ENCODE measurements at places on chromosomes 2 and 18.

DNA sequence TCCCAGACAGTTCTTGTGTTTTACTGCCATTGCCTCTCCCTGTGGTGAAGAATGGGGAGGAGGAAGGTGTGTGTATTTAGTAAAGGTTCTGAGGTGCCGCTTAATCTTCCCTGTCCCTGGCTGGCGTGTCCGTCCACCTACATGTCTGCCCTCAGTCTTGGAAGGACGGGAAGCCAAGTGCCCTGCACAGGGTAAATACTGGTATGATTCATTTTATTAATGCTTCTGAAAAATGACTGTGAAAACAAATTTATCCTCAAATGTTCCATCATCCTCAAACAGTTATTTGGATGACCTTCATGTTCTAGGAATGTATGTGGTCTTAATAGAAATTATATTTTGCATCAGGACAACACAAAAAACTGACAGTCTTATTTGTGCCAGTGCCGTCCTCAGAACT is 6.6 kb downstream of the EPAS1 start:
- H3K4me1 ChIP-seq: peaks cover 4% of the 10 kb centered on the region
- H3K27me3 ChIP-seq: peaks cover 4% of the 10 kb centered on the region
- H3K27ac ChIP-seq: no peak overlapping the region
- DNase-seq: no peak
- no peak overlapping the region for H3K4me3 ChIP-seq

- DNase-seq: no peak
- no peaks in the 10 kb centered on the region for H3K27me3 ChIP-seq
- H3K4me1 ChIP-seq: no peaks in the 10 kb centered on the region
- H3K4me3 ChIP-seq: no peak overlapping the region
These were observed 8.6 kb upstream of the PDIA6 start for GRCh38 chr2:10820978-10821695.

DNA sequence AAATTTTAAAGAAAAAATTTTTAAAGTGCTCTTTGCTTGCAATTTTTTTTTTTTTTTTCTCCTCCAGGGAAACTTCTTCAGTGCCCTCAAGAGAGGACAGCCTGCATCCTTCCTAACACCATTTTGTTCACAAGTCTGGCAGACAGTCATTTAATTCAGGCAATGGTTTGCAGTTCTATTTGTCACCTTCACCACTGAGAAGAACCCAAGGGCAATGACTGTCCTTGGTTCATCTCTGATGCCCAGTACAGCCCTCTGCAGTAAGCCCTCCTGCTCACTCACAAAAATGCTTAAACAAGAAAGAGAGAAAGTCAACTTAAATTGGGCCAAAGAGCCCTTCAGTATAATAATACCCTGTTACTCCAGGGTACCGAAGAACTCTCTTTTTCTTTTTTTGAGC is 52.4 kb downstream of the TGFA start:
- no peak for DNase-seq
- no peaks in the 10 kb centered on the region for H3K36me3 ChIP-seq
- H3K4me3 ChIP-seq: no peak overlapping the region

DNA sequence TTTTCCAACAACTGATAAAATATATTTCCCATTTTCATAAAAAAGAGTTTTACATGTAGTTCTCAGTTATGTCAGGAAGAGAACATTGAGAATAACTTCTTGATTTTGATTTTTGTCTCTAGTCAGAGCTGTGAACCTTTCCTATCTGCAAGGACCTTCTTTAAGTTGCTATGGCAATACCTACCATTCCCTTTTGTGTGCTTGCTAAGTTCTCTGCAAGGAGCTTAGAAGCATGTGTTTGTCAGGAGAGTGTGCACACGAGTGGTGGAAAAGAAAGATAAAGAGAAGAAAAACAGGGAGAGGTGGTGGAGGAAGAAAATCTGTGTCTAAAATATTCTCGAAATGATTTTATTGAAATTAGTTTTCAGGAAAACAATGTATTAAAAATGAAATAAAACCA is 140.3 kb upstream of the SLC8A1 start:
- peak; percentile 21 for DNase-seq
- no peaks in the 10 kb centered on the region for H3K27me3 ChIP-seq
- no peak overlapping the region for H3K4me3 ChIP-seq
- H3K27ac ChIP-seq: no peak overlapping the region
- H3K4me1 ChIP-seq: peaks cover 7% of the 10 kb centered on the region

DNA sequence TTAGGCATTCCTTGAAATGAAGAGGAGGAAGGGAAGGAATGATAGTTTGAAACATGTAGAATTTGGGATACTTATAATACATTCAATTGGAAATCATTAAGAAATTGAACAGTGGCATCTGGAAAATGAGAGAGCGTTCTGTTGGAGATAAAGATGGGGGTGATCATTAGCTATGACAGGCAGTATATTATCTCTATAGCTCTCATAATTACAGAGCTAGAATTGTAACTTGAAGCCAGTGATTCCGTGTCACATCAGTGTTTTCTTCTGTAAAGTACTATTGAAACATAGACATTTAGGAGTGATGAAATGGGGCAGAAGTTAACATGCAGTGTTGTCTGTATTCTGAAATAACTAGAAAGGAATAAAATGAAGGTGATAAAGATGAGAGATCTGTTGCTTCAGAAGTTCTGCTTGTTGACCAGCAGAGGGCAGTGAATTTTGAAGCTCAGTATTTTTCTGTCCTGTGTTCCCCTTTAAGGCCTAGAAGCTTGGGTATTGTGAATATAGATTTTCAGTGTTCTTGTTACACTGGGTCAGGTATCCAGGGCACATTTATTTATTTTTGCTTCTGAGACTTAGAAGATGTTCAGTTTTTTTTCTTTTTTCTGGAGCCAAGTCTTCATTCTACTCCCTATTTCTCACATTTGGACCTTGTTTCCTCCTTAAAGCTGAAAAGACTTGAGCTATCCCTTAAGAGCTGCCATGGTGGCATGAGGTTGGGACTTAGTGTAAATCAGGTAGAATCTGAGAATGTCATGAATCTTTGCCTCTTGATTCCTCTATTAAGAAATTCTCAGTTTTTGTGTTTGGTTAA is 157.4 kb downstream of the TAF4B start:
- peak; percentile 33 for DNase-seq
- no peak overlapping the region for H3K27ac ChIP-seq
- no peak overlapping the region for H3K4me3 ChIP-seq
- H3K4me1 ChIP-seq: no peaks in the 10 kb centered on the region
- no peaks in the 10 kb centered on the region for H3K27me3 ChIP-seq
- H3K36me3 ChIP-seq: no peaks in the 10 kb centered on the region

DNA sequence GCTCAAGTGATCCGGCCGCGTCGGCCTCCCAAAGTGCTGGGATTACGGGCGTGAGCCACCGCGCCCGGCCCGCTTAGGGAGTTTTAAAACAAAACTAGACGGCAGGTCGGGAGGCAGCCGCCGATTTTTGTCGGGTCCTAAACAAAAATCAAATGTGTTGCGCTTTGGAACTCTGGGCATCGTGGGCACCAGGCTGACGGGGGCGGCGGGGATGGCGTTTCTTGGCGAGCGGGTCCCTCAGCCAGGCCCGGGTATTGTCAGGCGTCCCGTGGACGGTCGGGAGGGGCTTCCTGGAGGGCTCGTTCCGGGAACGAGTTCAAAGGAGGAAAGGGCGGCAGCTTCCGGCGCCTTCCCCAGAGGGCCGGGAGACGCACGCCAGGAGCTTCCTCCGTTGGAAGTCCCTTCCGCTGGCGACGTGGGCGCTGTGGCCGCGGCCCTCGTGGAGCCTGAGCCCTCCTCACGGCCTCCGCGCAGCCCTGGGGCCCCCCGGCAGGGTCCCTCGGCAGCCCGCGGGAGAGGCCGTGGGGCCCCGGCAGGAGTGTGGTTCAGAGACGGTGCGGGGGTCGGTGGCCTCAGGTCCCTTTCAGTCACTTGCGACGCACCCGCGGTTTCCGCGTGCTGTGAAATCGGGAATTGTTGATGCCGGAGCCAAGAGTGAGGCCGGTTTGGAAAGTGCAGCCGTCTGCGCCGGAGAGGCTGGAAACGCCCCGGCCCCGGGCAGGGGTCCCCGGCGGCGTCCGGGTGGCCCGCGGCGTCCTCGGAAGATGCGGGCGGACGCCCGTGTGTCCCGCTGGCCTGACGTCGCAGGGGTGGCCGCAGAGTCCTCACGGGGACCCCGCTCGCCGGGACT is 59.3 kb downstream of the EMILIN2 start:
- DNase-seq: no peak
- peak overlapping the region; percentile 87 for H3K4me3 ChIP-seq
- H3K27me3 ChIP-seq: no peaks in the 10 kb centered on the region

DNA sequence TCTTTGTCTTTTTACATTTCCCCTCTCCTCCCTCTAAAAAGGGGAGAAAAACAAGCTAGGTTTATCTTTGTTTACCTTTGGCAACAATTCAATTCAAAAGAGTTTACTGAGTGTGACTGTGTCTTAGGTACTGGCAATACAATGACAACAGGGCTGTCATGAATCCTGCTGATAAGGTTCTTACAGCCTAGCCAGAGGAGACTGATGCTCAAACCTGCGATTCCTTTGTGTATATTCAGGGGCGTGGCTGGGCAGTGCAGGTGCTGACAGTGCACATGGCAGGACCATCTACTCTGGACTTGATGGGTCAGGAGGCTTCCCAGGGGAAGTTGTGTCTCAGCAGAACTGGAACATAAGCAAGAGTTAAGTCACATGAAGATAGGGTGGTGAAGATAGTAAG is 23.2 kb upstream of the TTN start:
- no peak overlapping the region for H3K27ac ChIP-seq
- H3K4me3 ChIP-seq: no peak overlapping the region

DNA sequence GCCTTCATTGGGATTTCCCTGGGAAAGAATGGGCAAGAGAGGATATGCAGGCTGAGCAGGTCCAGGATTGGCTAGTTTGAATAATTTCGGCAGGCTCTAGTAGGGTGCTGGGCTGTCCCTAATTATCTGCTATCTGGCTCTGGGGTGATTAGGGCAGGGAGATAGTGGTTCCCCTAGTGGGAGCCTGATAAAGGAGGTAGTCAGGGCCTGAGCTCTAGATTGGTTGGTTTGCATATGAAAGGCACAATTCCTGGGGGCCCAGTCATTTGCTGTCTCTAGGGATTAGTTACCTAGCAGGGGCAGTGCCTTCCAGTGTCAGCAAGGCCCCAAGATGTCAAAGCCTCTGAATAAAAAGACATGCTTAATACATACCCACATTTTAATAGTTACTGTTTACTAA is 690.1 kb upstream of the KLHL29 start:
- H3K27me3 ChIP-seq: no peaks in the 10 kb centered on the region
- H3K4me3 ChIP-seq: no peak overlapping the region
- peaks cover 1% of the 10 kb centered on the region for H3K4me1 ChIP-seq
- H3K27ac ChIP-seq: peak overlapping the region; percentile 84

GRCh38 chr2:150484006-150484405 is 3.5 kb downstream of the RND3 start:
- H3K27me3 ChIP-seq: no peaks in the 10 kb centered on the region
- DNase-seq: no peak
- H3K4me1 ChIP-seq: peaks cover 14% of the 10 kb centered on the region
- H3K4me3 ChIP-seq: no peak overlapping the region

DNA sequence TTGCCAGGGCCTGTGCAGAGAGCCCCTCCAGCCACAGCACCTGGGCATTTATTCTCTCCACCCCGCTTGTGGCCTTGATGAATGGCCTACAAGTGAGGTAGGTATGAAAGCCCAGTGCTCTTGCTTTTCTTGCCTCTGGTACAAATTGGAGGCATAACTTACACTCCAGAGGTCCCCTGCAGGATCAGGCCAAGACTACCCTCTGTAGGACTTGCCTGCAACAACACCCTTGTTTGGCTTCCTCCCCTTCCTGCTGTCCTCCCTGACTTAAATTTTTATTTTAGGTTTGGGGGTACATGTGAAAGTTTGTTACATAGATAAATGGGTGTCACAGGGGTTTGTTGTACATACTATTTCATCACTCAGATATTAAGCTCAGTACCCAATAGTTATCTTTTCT is 95.7 kb downstream of the CDC42EP3 start:
- H3K36me3 ChIP-seq: no peaks in the 10 kb centered on the region
- H3K4me3 ChIP-seq: no peak overlapping the region
- H3K27ac ChIP-seq: no peak overlapping the region
- H3K27me3 ChIP-seq: no peaks in the 10 kb centered on the region

DNA sequence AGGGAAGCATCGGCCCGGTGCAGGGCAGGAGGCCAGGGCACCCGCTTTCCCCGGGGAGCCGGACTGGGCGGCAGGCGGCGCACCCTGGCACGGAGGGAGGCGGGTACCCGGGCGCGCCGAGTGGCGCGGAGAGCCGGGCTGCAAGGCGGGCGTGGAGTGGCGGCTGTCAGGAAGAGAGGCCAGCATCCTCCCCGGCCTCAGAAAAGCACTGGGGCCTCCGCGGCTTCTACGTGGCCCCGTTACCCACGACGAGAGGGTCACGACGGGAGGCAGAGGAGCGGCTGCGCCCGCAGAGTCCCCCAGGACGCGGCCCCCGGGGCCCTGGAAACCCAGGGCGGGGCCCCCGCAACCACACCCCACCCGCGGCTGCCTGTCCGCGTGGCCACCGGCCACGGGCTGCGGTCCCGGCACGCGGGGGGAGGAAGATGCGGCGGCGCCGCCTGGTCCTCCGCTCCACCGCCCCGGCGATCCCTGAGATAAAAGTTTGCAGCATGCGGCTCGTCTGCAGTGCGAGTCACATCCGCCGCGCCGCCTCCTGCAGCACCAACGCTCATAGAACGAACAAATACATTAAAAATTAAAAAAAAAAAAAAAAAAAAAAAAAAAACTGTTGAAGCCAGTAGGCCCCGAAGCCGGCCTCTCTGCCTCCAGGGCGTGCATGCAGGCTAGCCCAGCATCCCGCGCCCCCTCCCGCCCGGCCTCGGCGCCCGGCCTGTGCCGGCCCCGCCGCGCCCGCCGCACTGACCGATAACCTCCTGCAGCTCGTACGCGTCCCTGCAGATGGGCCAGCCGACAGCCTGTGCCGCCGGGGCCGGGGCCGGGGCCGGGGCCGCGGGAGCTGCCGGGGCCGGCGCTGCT is 683 bp downstream of the STK39 start:
- peaks cover 11% of the 10 kb centered on the region for H3K4me1 ChIP-seq
- no peaks in the 10 kb centered on the region for H3K36me3 ChIP-seq
- no peaks in the 10 kb centered on the region for H3K27me3 ChIP-seq

- H3K27ac ChIP-seq: no peak overlapping the region
- H3K4me3 ChIP-seq: no peak overlapping the region
- DNase-seq: no peak
- no peaks in the 10 kb centered on the region for H3K27me3 ChIP-seq
- no peaks in the 10 kb centered on the region for H3K36me3 ChIP-seq
- H3K4me1 ChIP-seq: no peaks in the 10 kb centered on the region
These were observed 301.0 kb upstream of the SLC39A10 start for GRCh38 chr2:195356026-195356425.

Data from neuronal stem cell (in vitro differentiated cells).